SK-MEL-5 (cell line): ENCODE measurements at places on chromosomes 13 and 19. TPM values are rescaled to one million over a fixed set of nuclear protein-coding genes. Genes with fewer than 3 reads are reported as not detected.

- DNase-seq = no peak
Observed at GRCh38 chr13:105446197-105446596, 1089.3 kb downstream of the EFNB2 start.

REEP6 gene
- 3.2 and 4.5 TPM in 2 replicates for total RNA-seq

- no peak for DNase-seq
Observed at GRCh38 chr13:101303521-101303920, 112.8 kb downstream of the NALCN start.

DNA sequence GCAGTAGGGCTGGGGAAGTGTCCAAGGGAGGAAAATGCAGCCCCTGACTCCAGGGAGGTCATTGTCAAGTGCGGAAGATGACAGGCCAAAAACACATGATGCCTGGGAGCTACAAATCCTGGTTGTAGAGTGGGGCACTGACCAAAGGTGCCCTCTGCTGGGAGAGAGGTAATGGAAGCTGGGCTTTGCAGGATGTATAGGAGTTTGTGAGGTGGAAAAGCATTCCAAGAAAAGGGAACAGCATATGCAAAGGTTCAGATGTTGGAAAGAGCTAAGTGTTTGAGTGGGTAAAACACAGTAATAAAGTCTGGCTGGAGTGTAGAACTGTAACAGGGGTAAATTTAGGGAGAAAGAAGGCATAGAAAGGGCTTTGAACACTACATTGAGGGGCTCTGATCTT lies 46.9 kb upstream of the PTPRS start:
- DNase-seq = no peak

- no peak for DNase-seq
Observed at GRCh38 chr19:30155381-30156200, 213.6 kb downstream of the URI1 start.

GRCh38 chr13:110820322-110820721 lies 94.5 kb downstream of the ANKRD10 start:
- DNase-seq = no peak

WDR18 gene
- total RNA-seq = 24.4 and 36.1 TPM in 2 replicates
